GM13977 (cell line): ENCODE measurements at places on chromosomes 11 and 22.

GRCh38 chr11:111412293-111412692 is 33.2 kb upstream of the POU2AF1 start:
- no peak for DNase-seq

GRCh38 chr11:33028537-33028914 is 10.8 kb upstream of the TCP11L1 start:
- no peak for DNase-seq

- peak; percentile 62 for DNase-seq
These were observed at the start of gene BARX2 for GRCh38 chr11:129375751-129376657. Gene BARX2, plus strand, starts transcription at chr11:129375848. Its CDS starts 188 bp downstream, at chr11:129376036.

DNA sequence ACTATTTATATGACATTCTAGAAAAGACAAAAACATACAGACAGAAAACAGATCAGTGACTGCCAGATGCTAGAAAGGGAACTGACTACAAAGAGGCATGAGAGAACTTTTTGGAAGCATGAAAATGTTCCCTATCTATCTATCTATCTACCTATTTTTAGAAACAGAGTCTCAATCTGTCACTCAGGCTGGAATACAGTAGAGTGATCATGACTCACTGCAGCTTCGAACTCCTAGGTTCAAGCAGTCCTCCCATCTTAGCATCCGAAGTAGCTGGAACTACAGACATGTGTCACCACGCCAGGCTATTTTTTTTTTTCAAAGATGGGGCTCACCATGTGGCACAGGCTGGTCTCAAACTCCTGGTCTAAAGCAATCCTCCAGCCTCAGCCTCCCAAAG is 6.9 kb downstream of the SBF2 start:
- DNase-seq, result no peak

GRCh38 chr22:38570779-38571364 is 889 bp upstream of the DMC1 start:
- peak; percentile 26 for DNase-seq

DNA sequence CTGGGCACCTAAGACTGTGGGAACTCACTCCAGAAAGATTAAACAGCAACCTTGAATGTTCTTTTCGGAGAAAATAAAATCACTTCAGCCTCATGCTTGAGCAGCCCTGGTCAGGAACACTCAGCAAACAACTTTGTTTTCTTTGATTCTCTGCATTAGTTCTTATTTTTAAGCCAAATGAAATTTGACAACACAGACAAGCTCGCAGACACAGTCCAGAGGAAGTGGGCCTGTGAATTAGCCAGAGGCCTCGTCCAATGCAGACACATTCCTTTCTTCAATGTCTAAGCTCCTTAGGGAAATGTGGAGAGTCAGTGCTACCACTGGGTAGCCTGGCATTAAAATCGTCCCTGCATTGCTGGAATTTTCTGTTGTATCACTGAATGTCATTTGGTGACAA is 62.9 kb upstream of the CSNK2A3 start:
- no peak for DNase-seq

DNA sequence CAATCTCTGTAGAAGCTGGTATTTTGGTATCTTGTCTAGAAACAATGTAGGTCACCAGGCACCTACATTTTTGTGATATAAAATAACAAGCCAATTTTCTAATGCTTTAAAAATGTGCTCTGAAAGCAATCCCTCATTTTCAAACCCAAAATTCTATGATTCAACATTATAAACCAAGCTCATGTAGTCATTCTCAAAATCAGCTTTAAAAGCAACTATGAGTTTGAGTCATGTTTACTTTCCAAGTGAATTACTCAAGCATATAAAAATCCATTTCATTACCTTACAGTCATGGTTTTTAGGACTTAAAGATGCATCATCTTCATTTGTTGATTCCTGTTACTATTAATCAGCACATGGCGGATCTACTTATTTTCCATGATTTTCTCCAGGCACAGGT is 216.4 kb downstream of the GRM5 start:
- DNase-seq, result no peak

DNA sequence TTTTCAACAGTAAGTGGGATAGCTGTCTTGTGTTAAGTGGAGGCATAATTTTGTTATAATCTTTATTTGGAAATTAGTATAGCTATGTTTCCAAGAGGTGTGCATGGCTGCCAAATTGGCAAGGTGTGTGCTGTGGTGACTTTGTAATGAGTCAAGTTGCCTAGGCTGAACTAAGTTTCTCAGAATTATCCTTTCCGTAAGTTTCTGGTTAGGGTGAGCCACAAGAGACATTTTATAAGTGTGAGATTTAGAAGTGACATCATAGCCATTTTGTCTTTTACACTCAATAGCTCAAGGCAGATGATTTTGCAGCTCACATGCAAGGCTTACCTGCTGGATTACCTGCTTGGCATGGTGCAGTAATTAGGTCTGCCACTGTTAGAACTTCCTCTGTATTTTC is 90.3 kb downstream of the C11orf87 start:
- no peak for DNase-seq

DNA sequence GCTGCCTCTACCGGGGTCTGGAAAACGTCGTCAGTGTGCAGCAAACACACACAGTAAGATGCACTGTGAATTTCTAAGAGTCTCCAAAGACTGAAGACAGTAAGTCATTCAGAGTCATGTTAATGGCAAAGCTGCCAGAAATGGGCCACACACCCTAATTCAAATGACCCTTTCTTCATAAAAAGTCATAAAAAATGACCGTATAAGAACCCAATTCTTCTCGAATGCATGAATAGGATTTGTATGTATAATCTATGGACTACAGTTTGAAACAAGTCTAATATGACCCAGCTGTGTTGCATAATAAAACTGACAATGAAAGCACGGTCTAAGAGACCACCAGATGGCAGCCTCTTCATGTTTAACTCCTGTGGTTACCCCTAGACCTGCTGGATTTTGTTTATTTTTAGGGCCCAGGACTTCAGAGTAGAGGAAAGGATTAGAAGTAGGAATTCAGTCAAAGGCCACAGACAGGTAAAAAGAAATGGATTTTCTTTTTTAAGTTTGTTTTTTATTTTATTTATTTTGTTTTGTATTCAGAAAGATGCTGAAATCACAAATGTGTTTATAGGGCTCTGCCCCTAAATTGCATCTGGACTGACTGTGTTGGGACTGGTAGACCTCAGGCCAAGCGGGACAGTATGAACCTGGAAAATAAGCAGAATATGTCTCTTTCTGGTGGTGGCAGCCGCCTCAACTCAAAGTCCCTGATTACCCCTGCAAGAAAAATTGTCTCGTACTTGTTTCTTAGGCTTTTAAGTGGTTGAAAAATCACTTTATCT is 32.1 kb upstream of the SLC5A12 start:
- no peak for DNase-seq

DNA sequence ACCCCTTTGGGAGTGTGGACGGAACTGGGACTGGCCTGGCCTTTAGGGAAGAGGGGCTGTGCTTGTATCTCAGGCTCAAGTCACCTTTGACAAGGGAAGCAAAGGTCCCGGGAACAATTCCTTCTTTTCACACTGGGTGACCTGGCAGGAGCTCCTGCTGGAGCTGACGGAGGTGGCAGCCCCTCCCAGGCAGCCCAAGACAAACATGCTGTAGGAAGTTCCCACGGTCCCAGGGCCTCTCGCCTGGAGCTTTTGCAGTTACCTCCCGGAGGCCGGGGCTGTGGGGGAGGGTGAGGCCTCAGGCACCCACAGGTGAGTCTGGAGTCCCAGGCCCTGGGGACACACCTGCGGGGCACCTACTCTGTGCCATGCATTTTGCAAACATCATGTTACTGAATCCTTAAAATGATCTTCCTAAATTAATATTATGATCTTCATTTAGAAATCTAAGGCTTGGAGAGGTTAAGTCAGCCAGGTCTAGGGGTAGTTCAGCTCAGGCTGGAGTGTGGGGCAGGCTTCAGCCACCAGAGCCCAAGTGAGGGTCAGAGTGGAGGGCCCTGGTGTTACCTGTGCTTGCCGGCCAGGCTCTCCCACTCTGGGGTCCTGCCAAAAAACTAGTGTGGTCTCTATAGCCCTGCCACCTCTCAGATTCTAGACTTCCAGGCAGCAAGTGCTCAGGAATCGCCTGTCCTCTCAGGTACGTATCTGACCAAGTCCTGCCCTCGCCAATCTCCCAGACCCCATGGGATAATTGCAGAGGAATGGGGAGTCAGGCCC is 15.7 kb upstream of the MYEOV start:
- DNase-seq, result no peak
